ENCODE measurements at places on chromosomes 3 and 15.

DNA sequence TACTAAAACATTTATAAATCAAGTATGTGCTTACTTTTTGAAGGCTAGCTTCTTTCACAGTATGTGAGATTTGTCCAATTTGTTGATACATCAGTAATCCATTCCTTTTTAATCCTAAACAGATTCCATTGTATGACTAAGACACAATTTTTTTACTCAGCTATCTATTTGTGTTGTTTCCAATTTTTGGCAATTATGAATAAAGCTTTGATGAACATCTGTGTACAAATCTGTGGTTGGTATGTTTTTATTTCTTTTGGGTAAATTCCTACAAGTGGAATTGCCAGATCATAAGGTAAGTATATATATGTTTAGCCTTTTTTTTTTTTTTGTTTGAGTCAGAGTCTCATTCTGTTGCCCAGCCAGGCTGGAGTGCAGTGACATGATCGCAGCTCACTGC, 56.2 kb upstream of the VEPH1 start:
- no peak for DNase-seq

DNA sequence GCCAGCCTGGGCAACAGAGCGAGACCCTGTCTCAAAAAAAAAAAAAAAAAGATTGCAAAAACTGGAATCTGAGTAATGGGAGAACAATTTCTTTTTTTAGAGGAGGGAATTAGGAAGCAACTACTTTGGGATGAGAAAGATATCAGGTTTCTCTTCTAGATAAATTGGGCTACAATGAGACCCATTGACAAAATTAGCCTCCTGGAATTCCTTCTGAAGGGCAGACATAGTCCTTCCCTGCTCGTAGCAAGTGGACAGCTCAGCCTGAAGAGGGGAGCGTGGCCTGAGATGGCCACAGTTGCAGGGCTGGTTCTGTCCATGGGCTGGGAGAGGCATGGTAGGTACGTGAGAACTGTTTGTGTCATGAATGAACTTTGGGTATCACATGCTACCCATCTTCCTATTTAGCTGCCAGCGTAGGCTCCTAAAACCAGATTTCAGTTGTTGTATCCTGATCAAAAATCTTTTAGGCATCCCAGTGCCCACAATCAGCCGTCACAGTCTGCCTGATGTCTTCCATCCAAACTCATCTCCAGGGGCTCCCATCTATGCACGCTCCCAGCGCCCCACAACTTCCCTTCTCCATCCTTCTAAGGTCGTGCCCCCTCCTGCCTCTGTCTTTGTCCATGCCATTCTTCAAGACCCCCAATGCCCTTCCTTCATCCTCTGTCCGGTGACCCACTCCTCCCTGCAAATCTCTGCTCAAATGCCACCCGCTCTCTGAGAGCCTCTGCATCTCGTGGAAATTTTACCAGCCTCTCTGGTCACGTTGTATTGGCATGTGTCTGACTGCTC, 92.0 kb upstream of the NR2E3 start:
- DNase-seq: no peak

DNA sequence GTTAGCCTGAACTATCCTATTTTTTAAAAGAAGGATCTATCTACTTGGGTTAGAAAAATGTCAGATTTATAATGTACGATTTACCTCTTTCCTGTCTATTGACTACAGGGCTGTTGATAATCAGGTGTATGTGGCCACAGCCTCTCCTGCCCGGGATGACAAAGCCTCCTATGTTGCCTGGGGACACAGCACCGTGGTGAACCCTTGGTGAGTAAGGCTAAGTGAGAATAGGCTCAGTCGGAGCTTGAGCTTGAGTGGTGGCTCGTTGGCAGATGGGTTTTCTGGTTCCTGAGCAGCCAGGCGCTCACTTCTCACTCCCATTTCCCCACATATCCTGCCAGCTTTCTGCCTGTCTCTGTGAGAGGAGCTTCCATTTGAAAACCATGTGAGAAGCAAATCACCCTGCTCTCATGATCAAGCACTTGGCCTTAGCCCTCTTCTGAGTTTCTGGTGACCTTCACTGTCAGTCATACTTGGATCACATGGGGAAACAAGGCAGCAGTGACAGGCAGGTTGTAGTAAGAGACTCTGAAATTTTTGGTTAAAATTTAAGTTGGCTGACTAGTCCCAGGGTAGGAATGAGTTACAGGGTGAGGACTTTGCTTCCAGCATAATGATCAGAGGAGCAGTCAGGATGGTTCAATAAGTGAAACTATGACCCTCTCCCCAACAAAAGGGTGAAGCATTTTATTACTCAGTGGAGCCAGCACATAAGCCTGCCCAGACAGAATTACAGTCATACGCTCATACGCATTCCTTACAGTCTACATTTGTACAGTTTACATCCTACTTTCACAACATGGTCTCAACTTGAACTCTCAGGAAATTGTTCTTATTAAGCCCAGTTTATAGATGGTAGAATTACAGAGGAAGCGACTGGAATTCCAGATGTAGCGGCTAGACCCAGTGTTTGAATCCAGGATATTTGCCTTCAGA, 18.0 kb downstream of the NIT2 start:
- no peak for DNase-seq

DNA sequence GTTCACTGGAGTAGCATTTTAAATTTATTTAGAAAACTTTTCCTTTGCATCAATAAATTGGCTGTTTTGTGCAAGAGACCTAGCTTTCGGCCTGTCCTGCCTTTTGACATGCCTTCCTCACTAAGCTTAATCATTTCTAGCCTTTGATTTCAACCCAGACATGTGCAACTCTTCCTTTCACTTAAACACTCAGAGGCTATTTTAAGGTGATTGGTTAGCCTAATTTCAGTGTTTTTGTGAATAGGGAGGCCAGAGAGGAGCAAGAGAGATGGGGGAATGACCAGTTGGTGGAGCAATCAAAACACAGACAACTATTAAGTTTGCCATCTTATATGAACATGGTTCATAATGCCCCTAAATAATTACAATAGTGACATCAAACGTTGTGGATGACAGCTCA, 333.4 kb downstream of the SLC9A9 start:
- no peak for DNase-seq

DNA sequence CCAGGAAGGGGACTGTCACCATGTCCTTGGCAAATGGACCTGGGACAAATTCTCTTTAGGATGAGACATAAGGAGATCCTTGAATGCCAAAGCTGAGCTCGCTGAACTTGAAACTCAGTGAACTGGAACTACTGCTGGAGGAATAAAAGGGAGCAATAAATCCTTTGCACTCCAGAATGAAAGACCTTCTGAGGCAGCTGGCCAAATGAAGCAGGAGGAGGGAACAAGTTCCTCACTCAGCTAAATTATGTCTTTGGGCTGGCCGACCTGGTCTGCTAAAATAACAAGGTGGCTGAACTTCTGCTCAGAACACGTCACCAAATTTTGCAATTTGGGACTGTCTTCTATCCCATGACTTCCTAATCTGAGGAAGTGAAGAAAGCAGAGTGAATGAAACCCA, 314.7 kb downstream of the LPP start:
- no peak for DNase-seq
